ENCODE measurements at places on chromosomes 1 and 21.

- no peak for DNase-seq
These were observed 3.3 kb upstream of the F3 start for GRCh38 chr1:94544706-94545490.

DNA sequence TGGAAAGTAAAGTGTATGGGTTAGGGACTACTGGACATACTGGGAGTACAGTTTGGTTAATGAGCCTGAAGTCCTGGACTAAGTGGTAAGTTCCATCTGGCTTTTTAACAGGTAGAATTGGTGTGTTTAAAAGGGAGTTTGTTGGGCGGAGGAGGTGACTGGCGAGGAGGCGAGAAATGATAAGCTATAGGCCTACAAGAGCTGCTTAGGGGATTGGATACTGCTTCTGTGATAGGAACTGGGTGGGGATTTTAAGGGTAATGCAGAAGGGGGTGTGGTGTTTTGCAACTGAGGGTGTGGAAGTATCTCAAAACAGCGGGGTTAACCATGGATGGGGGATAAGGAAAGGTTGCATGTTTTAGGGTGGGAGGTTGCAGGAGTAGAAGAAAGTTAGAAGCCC, 3.5 kb downstream of the ERVH48-1 start:
- DNase-seq, result no peak

GRCh38 chr1:36199934-36200741, 24.1 kb upstream of the THRAP3 start:
- DNase-seq, result no peak

DNA sequence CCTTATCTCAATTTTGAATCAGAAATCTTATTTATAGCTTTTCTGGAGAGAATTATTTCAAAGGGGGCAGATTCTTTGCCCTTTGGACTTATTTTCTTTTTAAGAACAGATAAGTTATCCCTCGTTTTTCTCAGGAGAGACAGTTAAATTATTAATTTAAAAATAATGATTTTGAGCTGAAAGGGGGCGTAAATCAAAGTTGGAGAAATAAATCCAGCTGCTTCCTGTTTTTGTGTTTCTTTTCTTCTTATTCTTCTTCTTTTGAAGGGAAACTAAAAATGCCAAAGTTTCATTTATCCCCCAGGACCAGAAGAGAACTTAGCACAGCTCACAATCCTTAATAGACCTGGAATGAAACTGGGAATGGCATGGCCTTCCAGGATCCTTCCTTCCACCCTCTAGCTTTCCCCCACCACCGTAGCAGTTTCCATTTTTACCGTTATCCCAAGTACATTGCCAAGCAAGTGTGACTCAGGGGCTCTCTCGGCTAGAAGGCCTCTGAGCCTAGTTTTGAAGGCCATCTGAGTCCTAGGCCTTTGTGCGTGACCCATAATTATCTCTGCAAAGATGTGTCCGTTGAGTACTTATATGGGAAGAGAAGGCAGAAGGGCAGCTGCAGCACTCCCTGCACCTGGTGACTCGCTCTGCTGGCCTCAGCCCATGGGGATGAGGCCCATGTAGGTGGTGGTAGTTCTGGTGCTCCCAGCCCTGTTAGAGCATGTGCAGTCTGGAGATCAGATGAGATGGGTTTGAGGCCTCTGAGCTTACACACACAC, 181.7 kb downstream of the ROR1 start:
- no peak for DNase-seq

- no peak for DNase-seq
These were observed 117.6 kb downstream of the UBE2U start for GRCh38 chr1:64320922-64321614.

GRCh38 chr1:207298636-207299398, 22.7 kb upstream of the CD55 start:
- no peak for DNase-seq

DNA sequence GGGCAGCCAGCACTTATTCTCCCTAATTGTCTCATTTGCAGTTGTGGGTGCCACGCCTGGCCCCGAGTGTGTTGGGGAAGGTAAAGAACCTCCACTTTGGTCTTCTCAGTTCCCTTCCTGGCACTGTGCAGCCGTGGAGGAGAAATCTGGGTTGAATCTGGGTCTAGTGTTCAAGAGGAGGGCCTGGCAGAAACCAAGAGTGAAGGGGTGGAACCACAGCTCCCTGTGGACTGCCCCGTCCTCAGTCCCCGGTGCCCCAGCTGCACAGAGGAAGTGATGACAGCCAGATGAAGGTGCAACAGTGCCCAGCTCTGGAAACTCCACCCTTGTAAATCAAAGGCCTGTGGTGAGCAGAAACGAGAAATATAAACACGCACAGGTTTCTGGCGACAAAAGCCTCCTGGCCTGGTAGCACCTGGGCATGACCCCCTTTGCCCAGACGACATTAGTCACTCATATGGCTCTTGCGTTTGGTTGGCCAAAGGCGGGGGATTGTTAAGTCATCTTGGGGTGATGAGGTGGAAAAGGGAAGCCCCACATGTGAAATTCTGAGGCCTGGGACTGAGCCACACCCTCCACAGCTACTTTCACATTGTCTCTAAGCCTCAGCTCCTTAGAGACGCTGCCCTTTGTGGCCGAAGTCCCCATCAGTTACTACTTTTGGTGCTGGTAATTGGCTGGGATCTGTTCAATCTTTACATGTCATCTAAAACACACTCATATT, 4.2 kb upstream of the ECE1 start:
- DNase-seq, result no peak

DNA sequence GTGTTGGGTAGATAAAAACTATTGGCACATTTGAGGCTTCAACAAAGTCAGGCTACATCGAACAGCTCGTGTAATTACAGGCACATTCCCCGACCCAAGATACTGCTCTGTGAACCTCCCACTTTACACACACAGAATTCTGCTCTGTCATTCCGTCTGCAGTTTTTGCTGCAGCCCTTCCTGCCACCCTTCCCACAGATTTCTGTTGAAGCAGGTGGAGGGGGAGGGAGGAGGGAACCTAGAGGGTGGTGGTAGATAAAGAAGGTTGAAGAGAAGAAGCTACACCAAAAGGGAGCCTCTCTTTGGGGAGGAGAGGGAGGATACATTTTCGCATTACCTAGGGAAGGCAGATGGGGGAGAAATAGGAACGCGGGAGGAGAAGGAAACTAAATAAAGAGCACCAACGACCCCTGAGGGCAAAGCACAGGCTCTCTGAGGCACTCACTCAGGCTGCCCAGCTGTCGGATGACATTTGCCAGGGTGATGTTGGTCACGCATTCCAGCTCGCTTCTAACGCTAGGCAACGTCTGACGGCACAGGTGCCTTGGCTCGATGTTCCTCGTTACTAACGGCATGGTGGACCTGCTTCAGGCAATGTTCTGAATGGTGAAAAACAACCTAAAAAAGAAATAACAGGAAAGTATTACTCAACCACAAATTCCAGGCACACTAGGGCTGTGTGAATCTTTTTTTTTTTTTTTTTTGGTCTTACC, 36.0 kb downstream of the GPR3 start:
- no peak for DNase-seq

GRCh38 chr1:151920149-151920548, 10.8 kb upstream of the THEM4 start:
- no peak for DNase-seq
